ENCODE measurements at places on chromosomes 4 and X.

DNA sequence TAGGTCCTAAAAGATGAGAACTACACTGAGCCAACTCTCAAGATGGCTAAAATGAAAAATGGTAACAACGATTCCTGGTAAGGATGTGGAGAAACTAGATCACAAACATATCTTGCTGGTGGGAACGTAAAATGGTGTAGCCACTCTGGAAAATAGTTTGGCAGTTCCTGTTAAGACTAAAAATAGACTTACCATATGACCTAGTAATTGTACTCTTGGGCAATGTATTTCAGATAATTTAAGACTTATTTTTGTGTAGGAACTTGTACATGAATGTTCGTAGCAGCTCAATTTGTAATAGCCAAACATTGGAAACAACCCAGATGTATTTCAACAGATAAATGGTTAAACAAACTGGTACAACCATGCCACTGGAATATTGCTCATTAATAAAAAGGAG, 106.2 kb downstream of the HDAC8 start:
- DNase-seq, result no peak

DNA sequence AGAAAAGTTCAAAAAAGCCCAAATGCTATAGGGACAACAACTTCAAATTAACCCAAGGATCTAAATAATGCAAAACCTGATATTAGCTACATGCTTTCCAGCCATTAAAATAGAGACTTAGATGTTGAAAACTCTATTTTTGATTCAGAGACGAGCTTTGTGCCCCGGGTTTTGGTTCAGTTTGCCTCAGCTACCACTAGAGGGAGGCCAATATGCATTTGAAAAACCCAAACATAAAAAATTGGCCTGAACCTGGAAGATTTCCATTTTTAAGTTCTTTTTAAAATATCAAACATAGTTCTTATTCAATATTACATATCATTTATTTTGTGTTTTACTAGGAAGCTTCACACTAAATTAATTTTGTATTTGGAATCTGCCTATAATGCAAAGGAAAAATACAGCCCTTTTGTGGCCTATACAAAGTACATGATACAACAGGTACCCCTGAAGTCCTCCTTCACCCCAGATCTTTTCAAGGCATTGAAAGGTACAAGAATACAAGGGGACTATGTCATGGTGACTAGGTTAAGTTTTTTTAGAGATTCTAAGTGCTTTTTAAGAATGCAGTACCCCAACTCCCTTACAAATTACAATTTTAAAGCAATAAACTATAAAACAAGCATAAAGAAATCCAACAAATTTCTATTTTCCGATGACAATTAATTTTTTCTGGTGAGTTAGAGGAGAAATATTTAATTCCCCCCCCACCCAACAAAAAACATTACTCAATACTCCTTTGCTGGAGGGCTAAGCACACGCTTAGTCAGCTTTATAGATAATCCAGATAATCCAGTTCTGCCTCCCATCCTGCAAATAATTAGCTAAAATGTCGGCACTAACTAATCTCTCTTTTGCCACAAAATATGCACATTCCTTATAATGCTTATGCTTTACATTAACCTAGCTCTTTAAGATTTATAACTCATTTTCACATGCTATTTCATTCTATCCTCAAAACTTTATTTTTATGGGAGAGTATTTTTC, 97.7 kb upstream of the PTPN13 start:
- no peak for DNase-seq

DNA sequence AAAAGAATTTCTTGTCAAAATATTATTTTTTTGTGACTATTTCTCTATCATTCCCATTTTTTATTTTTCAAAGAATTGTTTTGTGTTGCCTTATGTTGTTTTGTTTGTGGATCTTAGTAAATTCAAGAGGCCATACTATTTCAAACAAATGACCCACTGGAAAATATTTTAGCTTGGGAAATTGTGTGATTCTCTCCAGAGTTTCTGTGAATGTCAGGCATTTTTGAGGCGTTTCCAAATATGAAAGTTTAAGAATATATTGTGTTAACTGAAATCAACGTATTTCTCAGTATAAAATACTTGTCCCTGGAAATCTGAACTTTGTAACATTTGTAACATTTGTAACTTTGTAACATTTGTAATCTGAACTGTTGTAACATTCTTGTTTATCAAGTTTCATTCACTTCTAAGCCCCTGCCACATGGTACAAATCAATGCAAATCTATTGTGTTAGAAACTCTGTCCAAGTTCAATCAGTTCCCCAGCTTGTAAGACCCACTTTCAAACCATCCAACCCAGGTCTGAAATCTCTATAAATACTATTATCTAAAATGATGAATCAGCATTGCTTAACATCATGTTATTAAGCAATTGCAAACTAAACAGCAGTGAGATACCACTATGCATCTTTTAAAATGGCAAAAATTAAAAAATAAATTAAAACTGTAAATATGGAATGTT, 465.4 kb upstream of the GRID2 start:
- DNase-seq, result no peak

GRCh38 chrX:101210630-101211029, 9.0 kb upstream of the DRP2 start:
- DNase-seq, result peak; percentile 74

DNA sequence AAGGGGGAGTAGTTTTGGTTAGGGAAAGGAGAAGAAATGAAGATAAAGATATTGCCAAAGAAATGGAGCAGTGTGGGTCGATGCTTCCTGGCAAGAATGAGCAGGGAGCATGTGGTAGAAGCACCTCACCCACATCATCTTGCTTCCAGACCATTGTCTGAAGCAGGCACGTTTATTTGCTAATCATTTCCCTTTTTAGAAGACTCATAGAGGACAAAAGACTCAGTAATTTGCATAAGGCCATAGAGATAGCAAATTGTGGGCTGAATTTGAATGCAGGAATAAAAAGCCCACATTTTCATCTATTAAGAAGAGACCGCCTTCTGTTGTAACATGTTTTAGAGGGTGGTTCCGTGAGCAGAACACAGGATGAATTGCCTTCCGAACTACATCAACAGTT, 275.2 kb upstream of the FAT4 start:
- DNase-seq, result no peak

DNA sequence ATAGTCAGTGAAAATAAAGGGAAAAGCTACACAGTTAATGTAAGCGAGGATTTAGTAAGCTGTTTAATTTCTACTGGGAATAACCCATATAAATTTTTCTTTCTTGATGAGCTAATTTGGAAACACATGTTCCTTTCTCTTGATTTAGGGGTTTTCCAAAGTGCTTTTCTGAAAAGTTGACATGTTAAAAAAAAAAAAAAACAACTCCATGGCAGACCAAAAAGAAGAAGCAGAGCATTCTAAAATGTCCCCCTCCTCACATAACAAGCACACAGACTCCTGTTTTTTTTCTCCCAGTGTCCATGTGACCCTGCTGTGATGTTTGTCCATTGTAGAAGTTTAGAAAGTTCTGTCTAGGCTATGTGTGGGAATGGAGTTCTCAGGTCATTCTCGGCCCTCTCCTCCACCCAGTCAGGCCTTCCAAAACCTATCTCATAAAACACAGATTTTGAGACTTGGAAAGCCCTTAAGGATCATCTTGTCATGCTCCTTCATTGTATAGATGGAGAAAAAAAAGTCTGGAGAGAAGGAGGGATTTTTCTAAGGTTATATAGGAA, 792 bp downstream of the CLIC2 start:
- DNase-seq, result no peak

All from DMS79 (cell line).